Activated naive CD8-positive, alpha-beta T cell treated with anti-CD3 and anti-CD28 coated beads, Interleukin-2, amount 10 ng/mL, durations not matched to agents 7 days and 5 days (primary cell): ENCODE measurements at places on chromosomes 7 and 10. TPM values are rescaled to one million over a fixed set of nuclear protein-coding genes. Genes with fewer than 3 reads are reported as not detected.
A peak's percentile ranks its signal among the peaks of the same experiment; 100 is the strongest.

The MCU gene
- 12.2 TPM for total RNA-seq

The TEX47 gene
- not detected for total RNA-seq

The CYP3A5 gene
- not detected for total RNA-seq

GRCh38 chr10:86048571-86048970 is 318.0 kb downstream of the GRID1 start:
- no peak overlapping the region for H3K27ac ChIP-seq
- H3K4me1 ChIP-seq = peaks cover 9% of the 10 kb centered on the region
- no peaks in the 10 kb centered on the region for H3K36me3 ChIP-seq
- no peak overlapping the region for H3K4me3 ChIP-seq
- peaks cover 17% of the 10 kb centered on the region for H3K27me3 ChIP-seq
- no peak for DNase-seq

DNA sequence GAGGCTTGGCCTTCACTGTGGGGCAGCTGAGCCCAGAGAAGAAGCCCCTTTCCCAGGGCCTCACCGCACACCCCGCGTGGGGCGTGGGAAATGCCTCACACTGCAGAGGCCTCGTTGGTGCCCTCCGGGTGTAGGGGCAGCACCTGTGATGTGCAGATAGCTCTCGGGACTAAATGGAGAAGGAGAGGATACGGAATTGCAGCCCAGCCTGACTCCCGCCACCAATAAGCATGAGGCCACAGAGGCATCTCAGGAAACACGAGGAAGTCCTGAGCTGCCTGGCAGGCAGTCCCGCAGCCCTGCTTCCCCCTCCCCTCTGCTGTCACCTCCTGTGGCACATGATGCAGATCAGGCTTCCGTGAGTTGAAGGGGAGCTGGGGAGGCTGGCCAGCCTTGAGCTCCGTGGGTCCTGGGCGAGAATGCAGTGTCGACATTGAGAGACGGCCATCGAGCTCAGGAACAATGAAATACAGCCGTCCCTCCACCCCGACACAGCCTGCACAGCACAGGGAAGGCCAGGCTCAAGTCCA is 59.6 kb upstream of the PPP2R2D start:
- H3K36me3 ChIP-seq = no peaks in the 10 kb centered on the region
- H3K27me3 ChIP-seq = peaks cover 15% of the 10 kb centered on the region
- no peak overlapping the region for H3K27ac ChIP-seq
- no peaks in the 10 kb centered on the region for H3K4me1 ChIP-seq
- peak; percentile 17 for DNase-seq

- H3K4me1 ChIP-seq = peaks cover 49% of the 10 kb centered on the region
- no peak overlapping the region for H3K27ac ChIP-seq
- H3K36me3 ChIP-seq = peaks cover 27% of the 10 kb centered on the region
- H3K27me3 ChIP-seq = no peaks in the 10 kb centered on the region
- H3K4me3 ChIP-seq = no peak overlapping the region
- DNase-seq = no peak
Measured at GRCh38 chr7:43700059-43700501, 29.2 kb downstream of the COA1 start.

GRCh38 chr10:104297697-104298660 is 29.0 kb downstream of the GSTO2 start:
- H3K27me3 ChIP-seq = peaks cover 9% of the 10 kb centered on the region
- no peak overlapping the region for H3K27ac ChIP-seq
- peak; percentile 57 for DNase-seq
- peaks cover 27% of the 10 kb centered on the region for H3K4me1 ChIP-seq
- no peak overlapping the region for H3K4me3 ChIP-seq
